ENCODE measurements at places on chromosomes 7 and 10.

GRCh38 chr10:126895214-126895781 lies 9.9 kb upstream of the DOCK1 start:
- no peak for DNase-seq

GRCh38 chr10:13953371-13953770 lies 366.6 kb downstream of the PRPF18 start:
- no peak for DNase-seq

- no peak for DNase-seq
These were observed 160.9 kb upstream of the SMIM30 start for GRCh38 chr7:113279256-113279655.

DNA sequence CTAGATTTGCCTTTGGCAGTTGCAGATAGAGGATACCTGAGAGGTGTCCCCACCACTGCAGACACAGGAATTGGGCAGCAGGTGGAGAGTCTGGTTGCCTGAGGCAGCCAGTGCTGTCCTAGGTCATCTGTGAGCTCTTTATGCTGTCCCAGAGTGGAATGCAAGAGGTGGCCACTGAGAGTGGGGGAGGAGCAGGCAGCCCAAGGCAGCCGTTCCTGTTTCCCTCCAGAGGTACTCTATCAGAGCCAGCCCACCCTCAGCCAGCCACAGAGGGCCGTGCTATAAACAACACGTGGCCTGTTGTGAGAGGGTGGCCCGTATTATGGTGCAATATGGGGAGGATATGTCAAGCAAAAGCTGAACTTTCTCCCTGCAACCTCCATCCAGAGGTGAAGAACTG lies 8.5 kb downstream of the LRRC18 start:
- DNase-seq: no peak

GRCh38 chr10:75935240-75935639 lies 503.8 kb downstream of the LRMDA start:
- DNase-seq: no peak

All from stimulated activated naive CD4-positive, alpha-beta T cell treated with Interleukin-2 at 50 U/mL for 16 hours (primary cell).